Smooth muscle cell of trachea (primary cell): ENCODE measurements at places on chromosomes 3 and 15. TPM values are rescaled to one million over a fixed set of nuclear protein-coding genes. Genes with fewer than 3 reads are reported as not detected.

The ZMYND10 gene
- total RNA-seq: 1.5 and 2.9 TPM in 2 replicates

The CCR9 gene
- total RNA-seq: not detected in 2 replicates

The SLC2A2 gene
- not detected in 2 replicates for total RNA-seq

The GXYLT2 gene
- total RNA-seq: 26.0 and 32.4 TPM in 2 replicates

The LTF gene
- total RNA-seq: not detected in 2 replicates

The CTXN2 gene
- not detected in 2 replicates for total RNA-seq

The ZNF80 gene
- not detected in 2 replicates for total RNA-seq

The CCR5 gene
- under 0.01 TPM in 2 replicates for total RNA-seq

The PIERCE2 gene
- 1.2 TPM in 2 replicates for total RNA-seq

The C2CD4A gene
- total RNA-seq: not detected in 2 replicates

The CDCP1 gene
- 9.1 and 14.1 TPM in 2 replicates for total RNA-seq

The ACAA1 gene
- total RNA-seq: 32.9 and 38.8 TPM in 2 replicates

The PDZRN3 gene
- total RNA-seq: 51.2 and 78.2 TPM in 2 replicates

The UQCC5 gene
- total RNA-seq: 2.6 and 20.4 TPM in 2 replicates
